Activated CD4-positive, alpha-beta T cell treated with anti-CD3 and anti-CD28 coated beads for 24 hours (primary cell): ENCODE measurements at places on chromosomes 3 and 15.

GRCh38 chr3:188439080-188439479 lies 285.1 kb downstream of the LPP start:
- DNase-seq, result no peak

DNA sequence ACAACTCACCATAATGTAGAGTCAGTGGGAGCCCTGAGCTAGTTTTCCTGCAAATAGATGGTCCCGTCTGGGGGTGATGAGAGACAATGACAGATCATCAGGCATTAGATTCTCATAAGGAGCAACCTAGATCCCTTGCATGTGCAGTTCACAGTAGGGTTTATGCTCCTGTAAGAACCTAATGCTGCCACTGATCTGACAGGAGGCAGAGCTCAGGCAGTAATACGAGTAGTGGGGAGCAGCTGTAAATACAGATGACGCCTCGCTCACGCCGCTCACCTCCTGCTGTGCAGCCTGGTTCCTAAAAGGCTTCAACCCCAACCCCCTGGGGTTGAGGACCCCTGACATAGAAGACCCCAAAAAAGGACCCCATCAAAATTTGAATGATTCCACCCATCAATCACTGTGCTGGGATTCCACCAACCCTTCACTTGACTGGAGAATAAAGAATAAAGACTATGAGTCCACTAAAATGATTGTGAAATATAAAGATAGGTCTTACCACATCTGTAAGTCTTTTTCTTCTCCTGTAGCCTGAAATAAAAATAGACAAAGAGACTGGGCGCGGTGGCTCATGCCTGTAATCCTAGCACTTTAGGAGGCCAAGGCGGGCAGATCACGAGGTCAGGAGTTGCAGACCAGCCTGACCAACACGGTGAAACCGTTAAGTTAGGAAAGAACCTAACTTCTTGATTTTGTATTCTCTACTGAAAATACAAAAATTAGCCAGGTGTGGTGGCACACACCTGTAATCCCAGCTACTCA lies 9.9 kb upstream of the UBL7 start:
- no peak for DNase-seq

- no peak for DNase-seq
These were observed 106.9 kb upstream of the RNU6-1 start for GRCh38 chr15:67946701-67947100.

DNA sequence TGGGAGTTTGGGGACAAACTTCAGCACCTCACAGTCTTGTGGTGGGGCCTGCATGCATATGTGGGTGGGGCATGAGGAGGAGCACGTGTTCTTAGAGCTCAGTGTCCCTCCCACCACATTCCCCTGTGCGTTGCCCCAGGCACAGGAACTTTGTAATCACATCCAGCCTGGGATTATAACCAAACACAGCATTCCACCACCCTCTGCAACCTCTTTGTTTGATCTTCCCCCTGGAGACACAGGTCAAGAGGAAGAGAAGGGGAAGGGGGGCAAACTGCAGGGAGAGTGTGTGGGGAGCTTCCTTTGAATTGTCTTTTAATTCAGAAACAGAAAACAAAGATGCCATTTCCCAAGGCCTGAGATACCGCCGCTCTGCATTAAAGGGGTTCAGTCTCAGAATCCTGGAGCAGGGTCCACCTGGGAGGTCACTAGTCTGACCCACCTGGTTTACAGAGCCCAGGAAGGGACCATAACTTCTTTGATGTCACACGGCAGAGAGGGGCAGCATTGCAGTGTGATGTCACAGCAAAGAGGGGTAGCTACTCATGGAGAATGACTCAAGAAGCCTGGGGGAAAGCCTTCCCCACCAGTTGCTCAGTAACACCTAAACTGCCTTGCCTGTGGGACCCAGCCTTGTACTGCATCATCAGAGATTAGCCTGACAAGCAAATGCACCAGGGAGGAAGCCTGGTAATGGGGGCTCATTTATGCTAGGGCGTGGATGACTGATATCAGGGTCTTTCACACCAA lies 106.3 kb upstream of the RNU6-1 start:
- DNase-seq, result no peak

DNA sequence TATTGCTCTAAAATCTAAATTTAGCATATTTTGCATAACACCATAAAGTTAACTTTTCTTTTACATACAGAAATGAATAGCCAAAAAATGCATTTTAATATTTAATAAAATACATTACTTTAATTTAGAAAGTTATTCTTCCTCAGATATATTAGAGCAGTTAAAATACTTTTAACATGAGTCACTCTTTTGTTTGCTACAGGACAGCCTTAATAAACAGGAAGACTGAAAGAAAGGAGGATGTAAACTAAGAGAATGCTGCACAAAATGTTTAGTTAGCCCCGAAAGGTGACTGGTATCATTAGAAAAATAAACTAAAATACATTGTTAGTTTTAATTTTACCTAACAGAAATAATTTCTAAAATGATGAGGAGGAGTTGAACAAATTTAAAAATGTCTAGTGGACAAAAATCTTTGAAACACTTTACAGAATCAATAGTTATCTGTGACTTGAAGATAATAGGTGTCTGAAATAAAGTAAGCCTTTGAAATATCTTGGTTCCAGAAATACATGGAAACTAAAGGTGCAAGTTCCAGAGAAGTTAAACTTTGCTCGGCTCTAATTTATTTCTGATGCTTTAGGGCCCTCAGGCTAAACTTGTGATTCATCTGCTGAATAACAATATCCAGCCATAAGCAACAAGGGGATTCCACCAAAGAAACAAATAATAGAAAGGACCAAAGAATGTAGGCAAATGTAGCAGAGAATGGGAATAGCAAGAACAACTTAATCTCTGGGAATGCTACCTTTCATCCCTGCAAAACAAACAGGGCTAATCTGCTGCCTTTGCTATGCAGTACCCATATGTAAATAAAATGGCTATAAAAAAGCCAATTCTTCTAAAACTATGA lies 138.3 kb upstream of the UBP1 start:
- no peak for DNase-seq

- no peak for DNase-seq
These were observed 102.8 kb upstream of the SEMA6D start for GRCh38 chr15:47614360-47615011.

GRCh38 chr3:168048414-168049330 lies 47.1 kb downstream of the GOLIM4 start:
- DNase-seq, result no peak

GRCh38 chr3:35448681-35449080 lies 190.6 kb upstream of the ARPP21 start:
- no peak for DNase-seq

DNA sequence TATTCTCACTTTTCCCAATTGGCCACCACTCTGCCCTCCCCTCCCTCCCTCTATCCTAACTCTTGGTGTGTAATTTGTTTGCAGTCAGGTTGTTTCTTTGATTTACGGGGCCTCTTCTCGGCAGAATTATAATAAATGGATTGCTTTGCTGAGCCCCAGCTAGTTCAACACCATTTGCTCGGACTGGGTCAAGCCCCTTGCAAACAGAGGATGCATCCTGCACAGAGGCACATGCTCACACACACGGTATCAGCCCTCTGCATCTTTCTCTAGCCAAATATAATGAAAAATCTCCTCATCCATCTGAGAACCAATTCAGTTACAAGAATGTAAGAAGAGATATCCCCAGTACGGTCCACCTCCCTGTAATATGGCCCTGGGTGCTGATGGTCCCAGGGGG lies 97.7 kb downstream of the EPHB1 start:
- DNase-seq, result no peak

- no peak for DNase-seq
These were observed 198.2 kb upstream of the UBE2E2 start for GRCh38 chr3:23004971-23005370.

GRCh38 chr3:108036984-108037741 lies 53.7 kb downstream of the CD47 start:
- no peak for DNase-seq

DNA sequence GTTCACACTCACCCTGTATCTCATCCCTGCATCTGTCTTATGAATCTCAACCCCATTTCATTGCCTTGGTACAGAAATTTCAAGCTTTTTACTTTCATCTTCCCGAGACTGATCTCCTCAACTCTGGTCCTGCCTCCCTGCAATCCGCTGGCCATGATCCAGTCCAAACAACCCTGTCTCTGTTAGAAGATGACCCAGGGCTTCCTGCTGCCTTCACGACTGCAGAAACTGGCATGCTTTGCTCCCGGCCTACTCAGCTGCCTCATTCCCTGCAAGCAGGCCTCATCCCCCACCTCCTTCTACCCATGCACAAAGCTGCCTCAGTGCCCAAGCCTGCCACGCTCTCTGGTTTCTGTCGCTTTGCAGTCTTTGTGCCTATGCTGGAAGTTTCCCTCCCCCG lies 12.4 kb downstream of the HES1 start:
- no peak for DNase-seq

- DNase-seq, result no peak
These were observed 31.1 kb downstream of the FAH start for GRCh38 chr15:80183886-80184285.

DNA sequence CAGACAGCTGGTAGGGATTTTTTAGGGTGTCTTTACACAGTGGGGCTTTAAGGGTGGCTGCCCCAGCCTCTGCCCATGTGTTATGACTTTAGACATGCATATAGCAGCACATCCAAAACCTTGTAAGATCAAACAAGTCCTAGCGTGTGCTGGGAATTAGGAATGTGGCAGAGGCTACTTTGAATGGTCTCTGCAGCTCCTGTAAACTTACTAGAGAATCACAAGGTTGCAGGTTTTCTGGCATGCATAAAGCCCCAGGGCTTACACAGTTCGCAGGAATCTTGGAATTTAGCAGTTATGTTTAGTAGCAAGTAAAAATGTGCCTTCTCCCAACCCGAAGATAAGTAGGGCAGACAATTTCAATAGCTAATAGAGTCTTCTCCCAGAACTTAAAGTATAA lies 46.9 kb upstream of the COL6A6 start:
- DNase-seq, result no peak

- no peak for DNase-seq
These were observed 155.9 kb downstream of the P3H2 start for GRCh38 chr3:189964623-189965332.

GRCh38 chr3:151328298-151328995 lies 902 bp downstream of the P2RY13 start:
- DNase-seq, result no peak

GRCh38 chr15:31084176-31084575 lies 17.3 kb downstream of the TRPM1 start:
- DNase-seq, result no peak

- DNase-seq, result no peak
These were observed 53.8 kb downstream of the UBE2E2 start for GRCh38 chr3:23256741-23257435.

GRCh38 chr3:149765762-149766334 lies 13.6 kb upstream of the COMMD2 start:
- DNase-seq, result no peak
